Activated CD4-positive, alpha-beta T cell treated with anti-CD3 and anti-CD28 coated beads, Interleukin-2, amount 10 ng/mL, durations not matched to agents 24 days and 14 days (primary cell): ENCODE measurements at places on chromosomes 12 and 14. TPM values are rescaled to one million over a fixed set of nuclear protein-coding genes. Genes with fewer than 3 reads are reported as not detected.

- H3K27ac ChIP-seq, result no peak overlapping the region
- peaks cover 56% of the 10 kb centered on the region for H3K27me3 ChIP-seq
- peak; percentile 82 for DNase-seq
- H3K4me1 ChIP-seq, result no peaks in the 10 kb centered on the region
Measured at GRCh38 chr14:67526676-67527459, 6.2 kb upstream of the PLEKHH1 start.

DNA sequence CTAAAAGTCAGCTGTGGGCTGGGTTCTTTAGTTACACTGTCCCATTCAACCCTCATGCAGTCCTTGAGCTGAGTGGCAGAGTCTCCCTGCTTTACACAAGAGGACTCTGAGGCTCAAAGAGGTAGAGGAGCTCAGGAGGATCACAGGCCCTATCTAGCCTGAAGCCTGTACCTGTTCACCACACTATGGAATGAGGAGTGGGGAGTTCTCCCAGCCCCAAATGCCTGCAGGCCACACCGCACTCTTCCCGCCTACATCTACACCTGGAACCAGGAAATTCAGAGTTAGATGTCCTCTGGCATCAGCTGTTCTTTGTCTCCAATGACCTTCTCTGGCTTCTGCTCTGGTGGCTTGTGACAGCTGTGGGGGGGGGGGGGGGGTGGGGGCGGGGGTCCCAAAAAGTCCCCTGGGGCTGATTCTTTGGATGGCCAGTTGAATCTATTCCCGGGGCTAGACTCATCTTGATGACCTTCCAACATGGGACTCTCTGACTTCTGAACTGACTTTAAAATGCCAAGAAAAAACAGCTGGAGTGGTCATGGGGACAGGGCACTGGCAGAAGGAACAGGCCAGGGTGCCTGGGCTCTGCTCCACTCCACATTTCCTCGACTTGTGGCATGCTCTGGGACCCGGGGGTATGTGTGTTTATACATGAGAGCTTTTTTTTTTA is 30.6 kb downstream of the RIN3 start:
- H3K27ac ChIP-seq, result no peak overlapping the region
- peaks cover 21% of the 10 kb centered on the region for H3K4me1 ChIP-seq
- no peak for DNase-seq
- H3K4me3 ChIP-seq, result no peak overlapping the region
- no peaks in the 10 kb centered on the region for H3K36me3 ChIP-seq

GRCh38 chr12:71075743-71076142 is 82.1 kb downstream of the TSPAN8 start:
- H3K36me3 ChIP-seq, result no peaks in the 10 kb centered on the region
- no peaks in the 10 kb centered on the region for H3K4me1 ChIP-seq
- H3K27me3 ChIP-seq, result no peaks in the 10 kb centered on the region
- DNase-seq, result no peak
- H3K27ac ChIP-seq, result no peak overlapping the region

DNA sequence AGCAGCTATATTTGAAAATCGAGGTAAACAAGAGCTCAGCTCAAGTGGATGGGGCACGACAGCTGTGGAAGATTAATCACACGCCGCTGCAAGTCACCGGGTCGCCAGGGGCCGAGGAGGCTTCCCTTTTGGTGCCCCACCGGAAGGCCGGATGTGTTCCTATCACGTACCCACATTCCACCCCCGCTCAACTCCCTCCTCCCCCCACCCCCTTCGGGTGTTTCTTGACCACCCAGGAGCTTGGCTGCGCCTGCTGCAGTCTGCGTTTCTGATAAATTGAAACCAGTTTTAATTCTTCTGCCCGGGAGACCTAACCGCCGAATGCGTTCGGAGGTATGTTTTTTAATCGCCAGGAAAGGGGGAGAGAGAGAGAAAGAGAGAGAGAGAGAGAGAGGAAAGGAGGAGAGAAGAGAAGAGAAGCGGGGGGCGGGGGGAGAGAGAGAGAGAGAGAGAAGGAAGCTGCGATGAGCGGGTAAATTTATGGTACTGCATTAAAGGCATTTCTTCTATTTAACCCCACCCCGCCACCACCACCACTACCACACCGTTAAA is 1.8 kb downstream of the SLC8A3 start:
- no peak for DNase-seq
- no peaks in the 10 kb centered on the region for H3K36me3 ChIP-seq
- no peak overlapping the region for H3K27ac ChIP-seq
- peaks cover 15% of the 10 kb centered on the region for H3K4me1 ChIP-seq
- peak overlapping the region; percentile 81 for H3K4me3 ChIP-seq
- peaks cover 43% of the 10 kb centered on the region for H3K27me3 ChIP-seq

DNA sequence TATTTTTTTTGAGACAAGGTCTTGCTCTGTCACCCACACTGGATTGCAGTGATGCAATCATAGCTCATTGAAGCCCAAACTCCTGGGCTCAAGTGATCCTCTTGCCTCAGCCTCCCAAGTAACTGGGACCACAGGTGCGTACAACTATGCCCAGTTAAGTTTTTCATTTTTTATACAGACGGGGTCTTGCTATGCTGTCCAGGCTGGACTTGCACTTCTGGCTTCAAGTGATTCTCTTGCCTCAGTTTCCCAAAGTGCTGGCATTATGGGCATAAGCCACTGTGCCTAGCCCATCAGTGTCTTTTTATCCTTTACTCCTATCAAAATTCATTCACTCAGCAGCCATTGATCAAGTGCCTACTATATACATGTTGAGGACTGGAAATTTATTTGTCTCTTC is 9.0 kb downstream of the PTPN11 start:
- no peak for DNase-seq
- H3K36me3 ChIP-seq, result peaks cover 34% of the 10 kb centered on the region
- peaks cover 33% of the 10 kb centered on the region for H3K4me1 ChIP-seq

Gene CDCA3
- total RNA-seq, result 32.6 and 33.7 TPM in 2 replicates

Gene STRAP
- 162 and 166 TPM in 2 replicates for total RNA-seq

Gene GTF2H3
- 66.8 and 69.7 TPM in 2 replicates for total RNA-seq
